ENCODE measurements at places on chromosomes 2 and 18. TPM values are rescaled to one million over a fixed set of nuclear protein-coding genes. Genes with fewer than 3 reads are reported as not detected.

MTERF4 gene
- total RNA-seq, result 25.4 TPM

PLEK gene
- total RNA-seq, result 13.8 TPM

SNED1 gene
- 14.1 TPM for total RNA-seq

CXCR4 gene
- total RNA-seq, result 12.6 TPM

AGBL5 gene
- total RNA-seq, result 20.0 TPM

GRCh38 chr2:28232295-28232694, 160.4 kb upstream of the FOSL2 start:
- no peak for DNase-seq

- DNase-seq, result no peak
These were observed 4.0 kb downstream of the LPIN1 start for GRCh38 chr2:11750422-11750821.

DNA sequence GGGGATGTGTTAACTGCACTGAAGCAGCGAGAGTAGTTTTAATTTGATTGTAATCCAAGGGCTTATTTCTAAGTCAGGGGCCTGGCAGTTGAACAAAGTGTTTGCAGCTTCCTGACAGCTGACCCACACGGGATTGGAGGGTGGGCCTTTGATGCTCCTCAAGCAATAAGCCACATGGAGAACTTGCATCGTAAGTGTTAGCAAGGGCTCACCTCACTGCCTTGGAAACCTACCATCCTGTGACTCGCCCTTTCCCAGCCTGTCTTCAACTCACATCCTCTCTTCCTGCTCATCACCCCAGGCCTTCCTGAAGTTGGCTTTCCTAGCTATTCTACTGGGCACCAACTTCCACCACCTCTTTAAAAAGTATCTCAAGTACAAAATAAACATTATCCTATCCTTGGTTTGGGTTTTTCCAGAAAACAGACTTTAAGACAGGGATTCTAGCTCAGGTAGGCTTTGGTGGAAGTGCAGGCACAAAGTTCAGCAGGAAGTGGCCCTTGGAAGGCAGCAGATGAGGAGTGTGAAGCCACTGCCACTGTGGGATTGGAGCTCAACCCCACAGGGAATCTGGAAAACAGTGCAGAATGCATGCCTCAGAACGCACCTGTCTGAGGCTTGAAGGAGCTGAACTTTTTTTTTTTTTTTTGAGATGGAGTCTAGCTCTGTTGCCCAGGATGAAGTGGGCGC, 31.6 kb downstream of the B3GNT2 start:
- DNase-seq, result no peak

DNA sequence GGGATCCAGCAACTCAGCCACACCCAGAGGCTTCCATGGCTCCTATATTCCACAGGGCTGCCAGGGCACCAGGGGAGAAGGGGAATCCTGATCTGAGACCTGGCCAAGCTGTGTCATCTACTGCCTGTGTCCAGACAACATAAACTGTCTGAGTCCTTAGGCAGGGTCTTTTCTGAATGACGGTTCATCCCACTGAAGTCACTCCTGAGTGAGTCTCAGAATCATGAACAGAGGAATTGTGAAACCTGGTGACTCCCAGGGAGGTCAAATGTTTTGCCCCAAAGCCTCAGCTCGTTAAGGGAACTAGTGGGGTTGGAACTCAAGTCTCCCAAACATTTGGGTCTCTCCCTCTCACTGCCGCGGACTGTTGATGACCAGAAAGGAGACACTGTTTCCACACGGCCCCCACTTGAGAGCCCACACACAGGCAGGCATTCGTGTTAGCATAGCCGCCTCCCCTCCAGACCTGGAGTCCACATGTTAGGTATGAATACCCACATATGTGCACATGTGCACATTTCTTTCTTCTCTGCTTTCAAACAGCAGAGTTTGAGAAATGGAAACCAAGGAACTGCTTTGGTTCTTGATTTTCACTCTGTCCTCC, 125.0 kb upstream of the MSH6 start:
- no peak for DNase-seq

DNA sequence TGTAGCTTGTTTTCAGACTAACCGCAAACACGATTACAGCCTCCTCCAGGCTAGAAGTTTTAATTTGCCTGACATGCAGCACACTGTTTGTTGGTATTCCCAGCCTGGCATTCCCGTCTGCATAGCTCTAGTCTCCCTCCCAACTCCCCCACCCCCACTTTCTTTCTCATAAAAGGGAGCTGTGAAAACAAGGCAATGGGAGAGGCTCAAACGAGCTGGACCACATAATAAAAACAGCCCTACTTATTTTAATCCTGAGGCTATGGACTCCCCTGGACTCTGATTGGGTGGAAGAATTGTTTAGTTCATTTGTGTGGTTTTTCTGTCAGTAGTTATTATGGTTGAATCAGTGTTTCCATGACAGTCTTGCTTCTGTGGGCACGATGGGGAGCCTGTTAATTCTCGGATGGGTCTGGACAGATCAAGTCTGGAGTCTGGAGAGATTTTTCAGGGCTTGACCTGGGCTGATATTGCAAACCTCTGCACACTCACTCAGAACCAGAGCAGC, 1.2 kb downstream of the STON1 start:
- no peak for DNase-seq

- no peak for DNase-seq
These were observed 82.9 kb downstream of the POLR1A start for GRCh38 chr2:86022661-86023365.
